ENCODE measurements at places on chromosomes 5 and 9. TPM values are rescaled to one million over a fixed set of nuclear protein-coding genes. Genes with fewer than 3 reads are reported as not detected.

Gene SLC34A3
- not detected for total RNA-seq

DNA sequence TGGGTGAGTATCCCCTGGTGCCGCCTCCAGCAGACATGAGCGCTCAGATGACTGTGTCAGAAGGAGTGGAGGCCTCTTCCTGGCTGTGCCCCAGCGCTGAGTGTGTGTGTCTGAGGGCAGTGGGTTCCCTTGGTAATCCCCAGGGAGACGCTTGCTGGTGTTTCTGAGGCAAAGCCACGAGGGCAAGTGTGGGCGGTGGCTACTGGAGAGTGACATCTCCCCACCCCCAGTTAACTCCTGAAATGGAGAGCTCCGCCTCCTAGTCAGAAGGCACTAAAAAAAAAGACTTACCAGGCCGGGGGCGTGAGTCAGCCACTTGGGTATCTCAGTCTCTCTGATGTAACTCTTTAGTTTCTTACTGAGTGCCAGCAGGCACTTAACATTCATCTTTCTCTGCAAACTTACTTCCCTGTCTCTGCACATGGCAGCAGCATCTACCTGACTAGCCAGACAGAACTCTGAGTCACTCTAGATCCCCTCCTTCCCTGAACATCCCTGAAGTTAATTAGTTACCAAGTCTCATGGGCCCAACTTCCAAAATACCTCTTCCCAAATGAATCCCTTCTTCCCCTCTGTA is 19.3 kb downstream of the ORM2 start:
- peak; percentile 83 for DNase-seq

DNA sequence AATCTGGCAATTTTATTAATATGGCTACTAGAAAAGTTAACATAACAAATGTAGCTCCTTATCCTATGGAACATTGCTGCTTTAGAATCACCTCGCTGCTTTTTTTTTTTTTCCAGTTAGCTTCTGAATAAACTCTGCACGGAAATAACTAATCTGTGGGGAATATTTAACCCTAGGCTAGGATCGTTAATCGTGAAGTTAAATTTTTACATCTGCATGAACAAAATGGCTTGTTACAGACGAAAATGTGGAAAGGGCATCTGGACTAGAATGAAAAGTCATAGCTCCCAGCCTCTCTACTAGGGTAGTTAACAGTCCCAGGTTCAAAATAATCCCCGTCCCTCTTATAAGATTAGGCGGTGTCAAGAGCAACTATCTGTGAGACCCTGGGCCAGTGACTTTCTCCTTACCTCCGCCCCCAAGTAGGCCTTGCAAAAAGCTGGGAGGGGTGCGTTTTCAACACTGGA is 470 bp upstream of the SLC22A5 start:
- no peak for DNase-seq

- DNase-seq = no peak
Observed at GRCh38 chr9:72599874-72600534, 78.6 kb downstream of the TMC1 start.

DNA sequence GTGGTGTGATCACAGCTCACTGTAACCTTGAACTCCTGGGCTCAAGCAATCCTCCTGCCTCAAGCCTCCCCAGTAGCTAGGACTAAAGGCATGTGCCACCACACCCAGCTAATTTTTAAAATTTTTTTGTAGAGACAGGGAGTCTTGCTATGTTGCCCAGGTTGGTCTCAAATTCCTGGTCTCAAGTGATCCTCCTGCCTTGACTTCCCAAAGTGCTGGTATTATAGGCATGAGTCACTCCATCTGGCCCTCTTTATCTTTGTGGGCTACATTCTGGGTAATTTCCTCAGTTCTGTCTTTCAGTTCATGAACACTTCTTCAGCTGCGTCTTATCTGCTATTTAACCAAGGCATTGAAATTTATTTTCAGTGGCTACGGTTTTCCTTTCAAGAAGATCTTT is 196.6 kb upstream of the IER5L start:
- no peak for DNase-seq

DNA sequence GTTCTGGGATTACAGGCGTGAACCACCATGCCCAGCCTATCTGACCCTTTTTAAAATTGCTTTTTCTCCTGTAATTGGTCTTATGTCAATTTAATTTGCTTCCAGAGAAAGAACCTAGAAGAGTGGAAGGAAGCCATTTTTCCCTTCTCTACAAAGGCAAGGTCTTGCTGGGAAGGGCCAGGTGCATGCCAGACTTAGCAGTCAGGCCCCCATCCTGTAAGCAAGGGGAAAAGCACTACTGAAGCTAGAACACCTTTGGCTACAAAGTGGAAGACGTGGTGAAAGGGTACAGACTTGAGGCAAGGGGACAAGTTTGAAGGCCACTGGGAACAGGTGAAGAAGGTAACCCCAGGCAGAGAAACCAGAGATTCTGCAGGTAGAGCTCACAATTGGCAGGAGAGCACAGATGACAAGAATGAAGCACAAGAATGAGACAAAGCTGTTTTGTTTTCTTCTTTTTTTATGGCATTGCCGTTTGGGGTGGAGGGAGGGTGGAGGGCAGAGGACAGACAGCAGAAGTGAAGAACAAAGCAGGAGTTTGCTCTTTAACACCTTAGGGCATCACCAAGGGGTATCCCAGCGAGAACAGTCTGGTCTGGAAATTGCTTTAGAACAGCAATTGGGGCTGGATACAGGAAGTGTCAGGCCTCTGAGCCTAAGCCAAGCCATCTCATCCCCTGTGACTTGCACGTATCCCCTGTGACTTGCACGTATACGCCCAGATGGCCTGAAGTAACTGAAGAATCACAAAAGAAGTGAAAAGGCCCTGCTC is 72.9 kb downstream of the SERINC5 start:
- DNase-seq = peak; percentile 76

DNA sequence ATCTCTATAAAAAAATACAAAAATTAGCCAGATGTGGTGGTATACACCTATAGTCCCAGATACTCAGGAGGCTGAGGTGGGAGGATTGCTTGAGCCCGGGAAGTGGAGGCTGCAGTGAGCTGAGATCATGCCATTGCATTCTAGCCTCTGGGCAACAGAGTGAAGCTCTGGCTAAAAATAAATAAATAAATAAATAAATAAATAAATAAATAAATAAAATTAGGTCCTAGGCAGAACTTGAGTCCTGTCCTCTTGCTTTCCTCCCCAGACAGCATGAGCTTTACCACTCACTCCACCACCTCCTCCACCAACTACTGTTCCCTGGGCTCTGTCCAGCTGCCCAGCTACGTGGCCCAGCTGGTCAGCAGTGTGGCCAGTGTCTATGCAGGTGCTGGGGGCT is 31.6 kb upstream of the SPZ1 start:
- DNase-seq = no peak

Measured in OCI-LY7 (cell line).